Stimulated activated CD8-positive, alpha-beta memory T cell treated with anti-CD3 and anti-CD28 coated beads, Interleukin-4, amount 100 ng/mL, for 24 hours (primary cell): ENCODE measurements at places on chromosomes 11 and 22.

DNA sequence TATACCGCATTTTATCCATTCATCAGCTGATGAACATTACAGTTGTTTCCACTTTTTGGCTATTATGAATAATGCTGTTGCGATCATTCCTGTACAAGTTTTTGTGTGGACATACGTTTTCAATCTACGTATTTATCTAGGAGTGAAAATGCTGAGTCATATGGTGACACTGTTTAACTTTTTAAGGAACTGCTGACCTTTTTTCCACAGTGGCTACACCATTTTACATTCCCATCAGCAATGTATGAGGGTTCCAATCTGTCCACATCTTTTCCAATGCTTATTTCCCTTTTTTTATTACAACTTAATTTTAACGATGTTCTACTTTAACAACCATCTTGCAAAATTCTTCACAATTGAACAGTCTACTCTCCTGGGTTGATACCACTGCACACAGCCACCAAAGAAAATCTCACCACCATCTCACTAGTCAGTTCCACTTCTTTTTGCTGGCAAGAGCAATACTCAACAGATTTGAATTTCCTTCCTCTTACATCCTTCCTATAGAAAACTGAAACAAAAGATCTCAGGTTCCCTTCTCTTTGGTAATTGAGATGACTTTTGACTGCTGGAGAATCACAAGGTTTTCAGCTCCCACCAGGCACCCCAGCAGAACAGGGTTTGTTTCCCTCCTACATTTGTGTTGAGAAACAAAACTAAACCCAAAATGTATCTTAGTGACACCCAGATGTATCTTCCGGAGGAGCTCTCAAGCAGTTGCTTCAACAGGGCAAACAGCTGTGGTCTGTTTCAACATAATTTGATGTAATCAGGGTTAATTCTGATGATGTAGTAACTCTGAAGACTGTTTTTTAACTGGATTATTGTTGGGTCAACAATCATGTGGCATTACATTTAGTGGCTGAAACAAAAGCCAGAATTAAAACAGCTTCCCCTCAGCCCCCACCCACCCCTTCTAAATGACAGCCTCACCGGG is 7.0 kb upstream of the GAB2 start:
- DNase-seq = no peak

- no peak for DNase-seq
These were observed 5.9 kb upstream of the HMOX1 start for GRCh38 chr22:35375031-35375430.

DNA sequence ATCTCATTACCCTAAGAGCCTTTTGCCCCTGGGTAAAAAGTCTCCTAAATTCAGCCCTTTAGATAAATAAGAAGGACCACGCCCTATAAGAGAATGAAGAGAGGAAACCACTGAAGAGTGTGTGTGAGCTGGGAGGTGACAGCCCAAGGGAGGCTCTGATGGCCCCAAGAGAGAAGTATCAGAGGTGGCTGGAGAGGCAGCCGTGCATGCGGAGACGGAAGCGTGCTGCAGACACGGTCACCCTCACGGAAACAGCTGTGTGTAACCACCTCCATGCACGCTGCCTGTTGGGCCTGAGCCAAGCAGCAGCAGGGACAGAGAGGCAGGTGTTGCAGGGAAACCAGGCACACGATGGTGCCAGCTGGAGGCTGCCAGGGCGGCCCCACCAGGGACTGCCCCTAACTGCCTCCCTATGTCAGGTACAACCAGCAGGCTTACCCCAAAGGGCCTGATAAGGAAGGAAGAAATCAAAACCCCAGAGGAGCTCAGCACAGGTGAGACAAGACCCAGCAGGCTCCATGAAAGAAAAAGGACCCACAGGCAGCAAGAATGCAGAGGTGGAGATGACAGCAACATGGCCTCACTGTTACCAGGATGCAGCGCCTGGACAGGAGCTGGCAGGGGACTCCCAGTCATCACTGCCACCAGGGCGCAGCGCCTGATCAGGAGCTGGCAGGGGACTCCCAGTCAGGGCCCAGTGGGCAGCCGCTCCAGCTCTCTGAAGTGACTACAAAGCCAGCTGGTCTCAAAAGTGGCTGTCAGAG is 7.8 kb downstream of the LARGE2 start:
- DNase-seq = no peak

DNA sequence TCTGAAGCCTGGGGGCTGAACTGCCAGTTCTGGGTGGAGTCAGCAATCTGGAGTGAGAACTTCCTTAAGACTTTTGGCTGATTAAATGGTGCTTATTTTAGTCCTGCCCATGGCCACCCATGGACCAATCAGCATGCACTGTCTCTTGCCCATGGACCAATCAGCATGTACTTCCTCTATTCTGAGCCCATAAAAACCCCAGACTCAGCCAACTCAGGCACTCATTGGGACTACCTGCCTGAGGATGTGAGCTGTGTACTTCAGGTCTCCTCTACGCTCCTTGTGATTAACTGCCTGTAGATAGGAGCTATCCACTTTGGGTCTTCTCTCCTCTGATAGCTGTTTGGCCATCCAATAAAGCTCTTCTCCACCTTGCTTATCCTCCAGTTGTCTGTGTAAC is 342.3 kb upstream of the CCDC179 start:
- DNase-seq = no peak

- DNase-seq = no peak
These were observed 83.0 kb downstream of the PDHX start for GRCh38 chr11:34999453-34999852.

DNA sequence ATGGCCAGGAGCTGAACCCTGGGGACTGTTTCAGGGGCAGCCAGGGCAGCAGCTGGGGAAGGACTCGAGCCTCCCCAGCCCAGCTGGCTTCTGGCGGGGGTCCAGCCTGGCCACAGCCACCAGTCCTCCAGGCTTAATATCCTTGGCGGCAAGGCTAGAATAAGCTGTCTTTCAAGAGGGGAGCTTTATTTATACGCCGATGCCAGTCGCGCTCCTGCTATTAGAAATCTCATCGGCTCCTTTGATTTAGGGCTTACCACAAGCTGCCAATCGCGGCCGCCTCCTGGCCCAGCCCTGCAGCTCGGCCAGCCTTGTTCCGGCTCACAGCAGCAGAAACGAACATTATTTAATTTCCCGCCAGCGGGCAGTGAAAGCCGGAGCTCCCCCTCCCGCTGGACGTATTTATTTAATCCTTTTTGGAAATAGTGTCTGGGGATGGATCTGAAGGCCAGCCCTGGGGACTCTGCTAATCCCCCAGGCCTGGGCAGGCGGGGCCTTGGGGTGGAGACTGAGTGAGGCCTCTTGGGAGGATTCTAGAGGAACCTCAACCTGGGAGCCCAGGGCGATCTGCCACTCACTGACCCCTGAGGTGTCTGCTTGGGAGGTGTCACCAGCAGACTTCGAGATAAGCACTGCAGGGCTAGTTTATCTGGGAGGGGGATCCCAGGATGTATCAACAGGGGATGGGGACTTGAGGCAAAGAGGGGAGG is 363.1 kb downstream of the MN1 start:
- no peak for DNase-seq

DNA sequence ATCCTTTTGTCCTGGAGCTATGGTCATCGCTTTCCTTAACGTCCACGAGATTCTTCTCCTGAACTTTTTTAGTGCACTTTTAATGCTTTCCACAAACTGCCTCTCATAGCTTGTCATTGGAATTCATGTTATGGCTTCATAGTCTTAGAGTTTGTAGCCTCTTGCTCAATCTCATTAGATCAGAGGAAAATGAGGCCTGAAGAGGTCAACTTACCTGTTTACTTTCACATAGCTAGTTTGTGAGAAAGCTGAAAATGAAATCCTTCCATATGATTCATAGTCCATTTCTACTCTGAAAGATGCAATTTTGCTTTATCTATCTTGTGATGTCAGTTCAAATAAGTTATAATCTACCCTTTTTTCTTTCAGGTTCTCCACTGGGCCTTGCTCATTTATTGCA is 1747.2 kb upstream of the RAG2 start:
- no peak for DNase-seq

- DNase-seq = no peak
These were observed 5.6 kb upstream of the ANKRD13D start for GRCh38 chr11:67283481-67283963.

DNA sequence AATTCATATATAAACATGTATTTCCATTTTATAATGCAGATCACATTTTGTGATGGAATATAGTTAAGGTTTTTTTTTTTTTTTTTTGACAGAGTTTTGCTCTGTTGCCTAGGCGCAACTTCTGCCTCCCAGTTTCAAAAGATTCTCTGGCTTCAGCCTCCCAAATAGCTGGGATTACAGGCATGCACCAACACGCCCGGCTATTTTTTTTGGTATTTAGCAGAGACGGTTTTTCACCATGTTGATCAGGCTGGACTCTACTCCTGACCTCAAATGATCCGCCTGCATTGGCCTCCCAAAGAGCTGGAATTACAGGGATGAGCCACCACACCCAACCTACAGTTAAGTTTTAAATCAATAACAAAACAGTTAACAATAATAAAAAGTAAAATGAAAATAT is 18.8 kb downstream of the XKR3 start:
- DNase-seq = no peak

- no peak for DNase-seq
These were observed 86.8 kb downstream of the PRMT3 start for GRCh38 chr11:20474176-20474881.

- no peak for DNase-seq
These were observed 323.3 kb upstream of the ZC3H12C start for GRCh38 chr11:109769858-109770257.

DNA sequence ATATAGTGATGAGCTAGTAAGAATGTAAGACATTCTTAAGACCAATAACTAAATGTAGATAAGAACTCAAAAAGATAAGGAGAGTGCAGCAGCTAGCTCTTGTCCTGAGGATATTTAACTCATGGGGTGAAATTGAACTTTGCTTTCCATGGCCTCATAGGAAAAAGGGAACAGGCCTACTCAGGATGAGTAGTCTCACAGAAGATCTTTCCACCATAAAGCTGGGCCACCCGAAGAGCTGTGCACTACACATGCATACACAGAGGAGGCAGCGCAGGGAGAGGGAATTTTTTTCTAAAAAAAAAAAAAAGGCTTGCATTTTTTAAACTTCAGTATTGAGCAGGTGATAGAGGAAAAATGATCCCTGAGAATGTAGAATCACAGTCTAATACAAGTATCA is 59.9 kb upstream of the CFAP300 start:
- DNase-seq = no peak

DNA sequence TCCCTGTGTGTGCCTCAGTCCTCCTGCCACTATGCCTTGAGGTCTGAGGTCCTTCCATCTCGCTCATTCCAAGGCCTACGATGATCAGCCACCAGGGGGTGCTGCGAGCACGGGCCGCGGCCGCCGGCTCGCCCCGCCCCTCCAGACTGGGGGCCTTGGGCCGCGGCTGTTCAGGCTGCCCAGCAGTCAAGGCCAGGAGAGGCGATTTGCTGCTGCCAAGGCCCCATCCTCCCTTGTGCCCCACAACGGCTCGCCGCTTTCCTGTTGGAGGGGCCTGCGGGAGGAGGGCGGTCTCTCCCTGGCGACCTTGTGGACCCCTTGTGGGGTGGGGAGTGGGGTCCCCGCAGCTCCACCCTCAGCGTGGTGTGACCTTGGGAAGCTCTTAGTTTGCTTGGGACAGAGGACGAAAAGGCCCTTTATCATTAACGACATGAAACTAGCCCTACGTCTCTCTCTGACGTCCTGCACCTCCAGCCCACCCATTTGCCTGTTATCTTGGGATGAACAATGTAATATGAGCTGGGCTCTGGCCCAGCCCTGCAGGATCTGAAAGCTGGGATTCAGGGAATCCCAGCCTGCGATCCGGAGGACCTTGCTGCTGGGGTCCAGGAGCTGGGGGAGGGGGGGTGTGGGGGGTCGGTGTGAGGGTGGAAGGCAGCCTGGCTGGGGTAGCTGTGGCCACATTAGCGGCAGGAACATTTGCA is 5.3 kb upstream of the GALR3 start:
- DNase-seq = peak; percentile 76

GRCh38 chr22:46775850-46776826 is 13.7 kb downstream of the TBC1D22A start:
- DNase-seq = no peak

DNA sequence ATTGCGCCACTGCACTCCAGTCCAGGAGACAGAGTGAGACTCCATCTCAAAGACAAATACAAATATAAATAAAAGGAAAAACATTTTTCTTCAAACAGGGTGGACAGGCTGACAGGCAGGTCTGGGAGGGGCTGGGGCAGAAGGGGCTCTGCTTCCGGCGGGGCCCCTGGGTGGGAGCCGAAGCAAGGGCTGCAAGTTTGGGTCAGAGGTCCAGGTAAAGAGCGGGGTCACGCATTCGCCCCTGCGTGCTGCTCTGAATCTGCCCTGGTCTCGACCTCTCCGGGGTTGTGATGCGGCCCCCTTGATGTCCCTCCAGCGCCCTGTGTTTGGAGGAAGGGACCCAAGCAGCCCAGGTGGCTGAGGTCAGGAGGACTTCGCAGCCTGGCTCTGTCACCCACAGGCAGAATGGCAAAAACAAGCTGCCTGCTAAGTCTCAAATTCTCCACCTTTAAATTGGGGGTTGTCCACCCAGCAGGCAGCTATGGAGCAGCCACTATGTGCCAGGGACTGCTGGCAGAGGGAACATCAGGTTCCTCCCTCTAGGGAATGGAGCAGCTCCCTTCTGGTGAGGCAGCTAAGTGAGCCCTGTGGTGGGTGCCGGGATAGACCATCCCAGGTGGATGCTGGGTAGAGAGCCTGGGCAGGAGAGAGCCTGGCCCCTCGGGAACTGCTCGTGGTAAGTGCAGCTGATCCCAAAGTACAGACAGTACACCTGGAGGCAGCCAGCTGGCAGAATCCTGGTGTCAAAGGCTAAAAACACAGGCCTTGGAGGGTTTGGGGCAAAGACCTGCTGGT is 10.3 kb upstream of the PHF21B start:
- no peak for DNase-seq

DNA sequence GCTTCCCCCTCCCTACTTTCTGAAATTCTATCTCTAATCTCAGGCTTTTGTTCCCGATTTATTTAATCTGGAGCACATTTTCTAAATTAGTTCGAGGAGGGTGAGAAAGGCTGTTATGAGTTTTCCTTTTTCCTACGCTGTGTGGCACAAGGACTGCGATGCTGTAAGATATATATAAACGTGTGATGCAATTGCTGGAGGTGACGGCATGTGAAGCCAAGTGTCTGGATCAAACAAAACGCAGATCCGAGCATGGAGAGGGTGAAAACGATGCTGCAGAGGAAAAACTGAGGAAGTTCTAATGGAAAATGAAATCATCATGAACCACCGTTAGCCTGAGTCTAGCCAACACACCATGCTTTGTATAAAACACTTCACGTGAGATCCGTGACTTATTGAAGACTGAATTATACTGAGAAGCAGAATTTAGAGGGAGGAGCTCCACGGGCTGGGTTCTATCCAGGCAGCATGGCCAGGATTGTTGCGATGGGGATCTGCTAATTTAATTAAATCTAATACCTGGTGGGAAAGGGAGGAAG is 4.4 kb downstream of the PKNOX2 start:
- no peak for DNase-seq

DNA sequence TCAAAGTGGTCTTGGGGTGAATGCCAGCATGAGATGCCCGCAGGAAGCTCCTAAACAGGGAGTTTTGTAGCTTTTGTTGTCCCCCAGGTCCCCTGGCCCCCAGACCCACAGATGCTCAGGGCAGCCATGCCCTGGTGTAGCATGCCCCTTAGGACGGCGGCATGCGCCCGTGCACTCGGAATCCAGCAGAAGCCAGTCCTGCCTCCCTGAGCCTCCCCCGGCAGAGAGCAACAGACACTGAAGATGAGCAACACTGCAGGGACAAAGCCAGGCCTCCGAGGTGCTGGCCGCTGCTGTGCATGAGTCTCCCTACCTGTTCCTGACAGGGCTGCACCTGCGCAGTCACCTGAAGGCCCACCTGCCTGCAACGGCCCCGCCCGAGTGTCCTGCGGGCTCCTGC is 59.1 kb downstream of the TRMU start:
- DNase-seq = no peak

- no peak for DNase-seq
These were observed 14.3 kb downstream of the PISD start for GRCh38 chr22:31647523-31648320.
